ENCODE measurements at places on chromosomes 2 and 18.

GRCh38 chr2:212919238-212919637 lies 232.2 kb downstream of the IKZF2 start:
- DNase-seq: peak; percentile 23

DNA sequence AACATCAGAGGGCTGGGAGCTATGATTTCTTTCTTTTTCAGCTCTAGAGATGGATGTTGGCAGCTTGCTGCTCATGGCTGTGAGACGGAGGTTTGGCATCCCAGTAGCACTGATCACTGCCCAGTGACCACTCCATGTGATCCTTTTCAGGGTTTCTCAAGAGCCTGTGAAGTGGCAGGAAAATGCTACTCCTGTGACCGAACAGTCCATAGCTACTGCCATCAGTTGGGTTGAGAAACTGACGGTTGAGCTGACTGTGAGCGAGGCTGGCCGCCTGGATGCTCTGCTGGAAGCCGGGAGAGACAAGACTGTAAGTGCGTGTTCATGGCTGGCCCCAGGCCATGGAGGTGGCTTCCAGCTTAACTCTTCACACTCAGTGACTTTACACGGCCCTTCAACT lies 34.2 kb downstream of the VWA3B start:
- DNase-seq: no peak

GRCh38 chr2:53498210-53498609 lies 269.4 kb upstream of the CHAC2 start:
- DNase-seq: peak; percentile 51

GRCh38 chr2:202909394-202910192 lies 1.9 kb downstream of the WDR12 start:
- DNase-seq: no peak

DNA sequence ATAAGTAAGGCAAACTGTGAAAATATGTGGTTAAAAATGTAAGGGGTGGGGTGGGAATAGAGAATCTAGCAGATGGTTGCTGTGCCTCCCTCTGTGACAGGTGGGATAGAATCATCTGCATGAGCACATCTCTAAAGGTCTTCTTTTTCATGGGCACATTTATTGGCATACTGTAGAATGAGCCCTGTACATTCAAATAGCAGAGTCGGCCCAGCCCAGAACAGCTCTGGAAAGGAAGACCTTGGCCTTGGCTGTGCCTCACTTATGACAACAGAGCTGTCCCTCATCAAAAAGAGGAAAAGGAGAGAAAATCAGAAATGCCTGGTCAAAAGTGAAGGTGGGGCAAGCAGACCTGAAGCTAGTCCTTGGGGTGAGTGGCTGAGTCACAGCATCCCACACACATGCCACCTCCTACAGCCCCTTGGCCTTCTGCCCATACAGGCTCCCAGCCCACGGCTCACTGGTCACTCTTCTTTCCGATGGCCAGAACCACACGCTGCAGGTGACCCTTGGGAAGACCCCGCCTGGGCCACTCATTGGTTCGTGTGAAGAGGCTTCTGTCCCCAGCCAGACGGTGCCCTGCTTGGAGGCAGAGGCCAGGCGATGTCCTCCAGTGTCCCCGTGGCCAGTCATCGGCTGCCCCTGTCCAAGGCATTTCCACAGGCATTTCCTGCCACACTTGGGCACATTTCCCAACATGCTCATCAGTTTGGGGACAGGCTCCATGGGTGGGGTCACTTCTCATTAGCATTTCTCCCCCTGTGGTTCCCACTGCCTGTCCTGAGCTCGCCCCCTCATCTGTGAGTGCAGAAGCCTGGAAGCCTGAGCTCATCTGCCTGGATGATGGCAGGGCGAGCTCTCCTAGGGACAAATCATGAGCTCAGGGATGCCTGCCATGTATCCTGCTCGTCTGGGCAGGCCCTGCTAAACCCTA lies 113.6 kb downstream of the MCFD2 start:
- no peak for DNase-seq

Data from NCI-H345 (cell line).